Spinal cord (tissue), 10 donors: ENCODE measurements at places on chromosomes 4 and X.

DNA sequence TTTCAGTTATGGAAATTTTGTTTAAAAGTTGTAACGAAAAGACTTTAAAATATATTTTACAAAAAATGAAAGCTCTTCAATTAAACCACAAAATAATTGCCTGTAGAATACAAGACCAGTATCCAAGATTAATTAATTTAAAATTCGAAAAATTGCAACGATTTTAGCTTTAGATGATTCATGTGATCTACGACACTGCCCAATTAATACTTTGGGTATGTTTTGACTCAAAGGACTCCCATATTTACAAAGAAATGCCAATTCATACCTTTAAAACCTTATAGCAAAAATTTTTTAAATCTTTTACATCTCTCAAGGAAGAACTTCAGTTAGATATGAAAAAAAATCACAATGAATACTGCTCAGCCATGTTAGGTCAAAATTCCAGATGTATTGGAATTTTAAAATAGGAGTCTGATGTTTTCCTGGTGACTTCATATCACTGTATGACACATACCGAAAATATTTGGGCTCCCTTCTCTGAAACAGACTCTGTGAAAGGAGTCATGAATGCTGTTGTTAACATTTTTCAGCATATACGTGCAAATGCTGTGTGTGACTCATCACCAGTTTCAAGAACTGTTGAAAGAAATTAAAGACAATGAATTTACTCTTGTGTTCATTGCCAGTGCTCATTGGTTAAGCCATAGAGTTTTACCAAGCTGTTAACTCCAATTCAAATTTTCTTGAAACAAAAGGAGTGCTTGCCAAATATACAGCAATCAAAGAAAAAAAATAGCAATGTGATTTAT is 13.8 kb upstream of the SMS start:
- DNase-seq, result no peak

DNA sequence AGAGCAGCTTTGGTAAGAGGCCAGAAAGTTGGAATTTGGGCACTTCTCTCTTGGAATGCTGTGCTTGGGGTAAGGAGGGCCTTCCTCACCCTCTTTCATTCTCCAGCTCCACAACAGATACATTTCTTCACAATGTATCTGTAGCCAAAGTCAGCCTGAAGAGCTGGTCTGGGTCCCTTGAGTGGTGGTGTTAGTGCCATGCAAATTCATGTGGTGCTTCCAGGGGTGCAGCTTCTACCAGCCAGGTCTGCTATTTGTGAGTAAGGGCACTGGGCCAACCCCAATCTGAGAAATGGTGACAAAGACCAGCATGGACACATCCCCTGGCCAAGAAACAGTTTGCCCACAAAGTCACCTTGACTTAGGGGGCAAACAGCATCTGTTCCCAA is 17.8 kb downstream of the AMER1 start:
- no peak for DNase-seq

GRCh38 chr4:123304151-123304964 is 92.2 kb upstream of the SPRY1 start:
- no peak for DNase-seq

DNA sequence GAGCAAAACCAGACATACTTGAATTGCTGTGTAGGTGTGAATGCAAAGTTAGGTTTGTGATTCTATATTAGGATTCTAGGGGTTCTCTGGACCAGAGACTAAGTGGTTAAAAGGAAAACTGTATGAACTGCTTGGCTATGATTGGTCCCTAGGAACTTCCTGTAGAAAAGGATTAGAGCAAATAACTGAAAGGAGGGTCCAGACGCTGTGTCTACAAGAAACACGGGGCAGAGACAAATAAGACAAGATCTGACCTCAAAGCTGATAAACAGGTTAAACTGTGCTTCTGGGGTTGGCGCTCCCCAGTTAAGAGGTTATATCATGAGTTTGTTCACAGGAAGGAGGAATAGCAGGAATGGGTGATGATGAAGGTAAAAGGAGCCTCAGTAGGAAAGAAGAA is 183.6 kb downstream of the MGST2 start:
- no peak for DNase-seq

GRCh38 chr4:144267084-144267483 is 126.6 kb upstream of the GYPA start:
- no peak for DNase-seq
